ENCODE measurements at places on chromosomes 3 and 15. TPM values are rescaled to one million over a fixed set of nuclear protein-coding genes. Genes with fewer than 3 reads are reported as not detected.

EXD1 gene
- not detected for total RNA-seq

NEK4 gene
- 8.0 TPM for total RNA-seq

LTK gene
- 0.82 TPM for total RNA-seq

DNA sequence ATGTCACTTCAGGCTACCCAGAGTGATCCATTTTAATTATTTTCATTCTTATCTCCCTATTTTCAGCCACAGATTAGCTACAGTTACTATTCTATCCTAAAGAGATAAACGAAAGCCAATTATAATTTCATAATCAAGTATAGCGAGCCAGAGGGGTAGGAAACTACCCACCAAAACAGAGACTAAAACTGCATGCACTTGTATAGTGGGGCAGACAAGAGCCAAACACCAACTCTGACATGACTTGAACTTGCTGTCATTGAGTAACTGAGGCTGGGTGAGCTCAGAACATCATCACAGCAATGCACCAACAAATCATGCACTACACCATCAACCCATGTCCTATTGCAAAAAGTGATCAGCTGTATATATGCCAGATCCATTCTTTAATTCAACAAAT, 64.8 kb downstream of the FBN1 start:
- no peak for DNase-seq

- no peak for DNase-seq
Measured at GRCh38 chr3:113454630-113455029, 13.3 kb upstream of the CFAP44 start.

DNA sequence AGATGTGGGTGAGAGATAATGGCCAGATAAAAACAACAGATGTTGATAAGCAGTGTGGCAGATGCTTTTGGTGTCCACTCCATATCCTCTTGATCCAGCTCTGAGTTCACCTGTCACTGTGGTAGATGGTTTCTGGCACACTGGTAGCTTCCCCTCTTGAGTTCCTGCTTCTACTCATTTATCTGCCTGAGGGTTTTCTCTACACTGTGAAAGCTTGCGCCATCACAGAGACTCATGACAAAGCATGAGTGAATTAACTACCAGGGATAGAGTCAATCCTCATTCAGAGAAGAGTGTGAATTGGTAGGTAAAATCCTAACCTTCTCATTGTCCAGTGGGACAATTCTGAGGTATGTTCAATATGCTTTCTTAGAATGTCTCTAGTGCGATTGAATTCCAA, 50.0 kb upstream of the ARHGEF26 start:
- no peak for DNase-seq

DNA sequence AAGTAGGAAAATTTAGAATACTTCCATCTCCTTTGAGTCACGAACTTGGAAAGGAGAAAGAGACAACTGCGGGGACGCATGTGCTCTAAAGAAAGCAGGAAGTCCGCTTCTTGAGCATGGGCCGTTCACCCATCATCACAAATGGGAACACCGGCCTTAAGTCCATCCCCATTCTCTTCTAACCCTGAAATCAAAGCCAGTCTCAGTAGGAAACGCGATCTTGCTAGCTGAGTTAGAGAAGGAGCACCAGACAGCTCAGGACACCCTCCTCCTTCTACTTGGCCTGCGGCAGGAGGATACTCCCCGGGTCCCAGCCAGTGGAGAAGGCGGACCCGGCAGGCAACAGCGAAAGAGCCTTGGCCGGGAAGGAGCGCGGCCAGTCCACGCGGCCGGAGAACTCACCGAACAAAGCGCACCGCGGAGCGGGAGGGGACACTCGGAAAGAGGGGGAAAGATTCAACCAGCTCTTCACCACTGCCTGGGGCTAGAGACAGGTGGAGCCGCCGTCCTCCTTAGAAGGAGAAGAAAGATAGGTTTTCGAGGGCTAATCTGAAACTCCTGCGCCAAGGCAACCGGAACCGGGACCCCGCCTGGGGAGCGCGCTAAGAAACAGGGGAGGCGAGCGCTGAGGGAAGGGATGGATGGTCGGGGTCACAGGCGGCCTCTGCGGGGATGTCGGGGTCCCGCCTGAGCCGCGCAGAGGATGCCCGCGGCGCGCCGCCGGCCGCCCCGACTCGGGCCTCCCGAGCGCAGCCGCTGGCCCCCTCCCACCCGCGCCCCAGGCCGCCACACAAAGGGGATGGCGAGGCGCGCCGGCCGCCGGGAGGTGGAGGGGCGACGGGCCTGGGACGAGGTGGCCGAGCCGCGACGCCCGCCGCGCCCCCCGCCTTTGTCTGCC, 818 bp downstream of the SLC4A7 start:
- DNase-seq = no peak

GRCh38 chr3:142445816-142446254, 2.0 kb downstream of the XRN1 start:
- no peak for DNase-seq

DNA sequence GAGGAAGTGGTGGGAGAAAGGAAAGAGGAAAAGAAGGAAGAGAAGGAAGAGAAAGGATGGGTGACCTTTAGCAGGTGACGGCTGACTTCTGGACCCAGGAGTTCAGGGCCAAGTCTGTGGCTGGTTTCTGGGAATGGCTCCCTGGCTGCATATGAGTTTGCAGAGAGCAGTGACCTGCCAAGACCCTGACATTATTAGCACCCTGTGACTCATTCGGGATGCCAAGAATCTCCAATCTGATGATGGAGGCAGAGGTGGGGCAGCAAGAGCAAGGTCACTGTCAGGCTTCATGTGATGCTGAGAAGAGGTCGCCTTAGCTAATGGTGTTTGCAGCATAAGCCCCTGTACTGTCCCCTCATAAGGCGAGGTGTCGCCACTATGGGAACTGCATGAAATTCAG, 42.6 kb downstream of the MYZAP start:
- DNase-seq = no peak

DNA sequence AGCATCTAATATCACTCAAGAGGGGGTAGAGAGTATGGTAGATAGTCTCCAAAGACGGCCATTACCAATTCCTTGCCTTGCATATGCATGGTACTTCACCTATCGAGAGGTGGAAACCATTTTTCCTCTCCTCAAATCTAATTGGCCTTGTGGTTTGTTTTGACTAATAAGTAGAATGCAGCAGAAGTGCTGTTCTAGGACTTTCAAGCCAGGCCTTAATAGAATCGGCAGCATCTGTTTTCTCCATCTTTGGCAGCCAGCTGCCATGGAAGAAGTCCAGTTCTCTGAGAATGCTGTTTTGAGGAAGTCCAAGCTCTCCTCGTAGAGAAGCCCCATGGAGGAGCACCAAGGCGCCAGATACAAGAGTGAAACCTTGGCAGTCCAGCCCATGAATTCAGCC, 59.1 kb upstream of the RASGRP1 start:
- DNase-seq = no peak

- DNase-seq = no peak
Measured at GRCh38 chr3:131353016-131353877, 28.3 kb upstream of the NUDT16 start.

Data from esophagus squamous epithelium (tissue), 5 donors.